NCI-H345 (cell line): ENCODE measurements at places on chromosomes 3 and 15.

DNA sequence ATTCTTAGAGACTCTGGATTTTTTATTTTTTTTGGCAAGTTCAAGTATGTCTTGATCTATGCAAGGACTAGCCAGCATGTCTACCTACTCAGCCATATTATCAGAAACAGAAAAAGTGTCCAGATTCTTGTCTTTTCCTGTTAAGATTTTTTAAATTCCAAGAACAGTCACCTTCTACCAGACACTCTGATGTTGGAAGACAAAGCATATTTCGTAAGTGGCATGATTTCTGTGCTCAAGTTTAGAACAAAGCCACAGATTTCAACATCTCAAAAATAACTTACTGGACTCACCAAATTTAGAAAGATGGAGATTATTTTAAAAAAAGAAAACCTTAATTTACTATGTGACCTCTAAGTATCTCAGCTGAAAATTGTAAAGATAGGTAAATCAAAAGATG is 61.9 kb downstream of the GOLGA6L7 start:
- no peak for DNase-seq

GRCh38 chr3:127383656-127384179 is 95.9 kb upstream of the PRR20G start:
- no peak for DNase-seq

DNA sequence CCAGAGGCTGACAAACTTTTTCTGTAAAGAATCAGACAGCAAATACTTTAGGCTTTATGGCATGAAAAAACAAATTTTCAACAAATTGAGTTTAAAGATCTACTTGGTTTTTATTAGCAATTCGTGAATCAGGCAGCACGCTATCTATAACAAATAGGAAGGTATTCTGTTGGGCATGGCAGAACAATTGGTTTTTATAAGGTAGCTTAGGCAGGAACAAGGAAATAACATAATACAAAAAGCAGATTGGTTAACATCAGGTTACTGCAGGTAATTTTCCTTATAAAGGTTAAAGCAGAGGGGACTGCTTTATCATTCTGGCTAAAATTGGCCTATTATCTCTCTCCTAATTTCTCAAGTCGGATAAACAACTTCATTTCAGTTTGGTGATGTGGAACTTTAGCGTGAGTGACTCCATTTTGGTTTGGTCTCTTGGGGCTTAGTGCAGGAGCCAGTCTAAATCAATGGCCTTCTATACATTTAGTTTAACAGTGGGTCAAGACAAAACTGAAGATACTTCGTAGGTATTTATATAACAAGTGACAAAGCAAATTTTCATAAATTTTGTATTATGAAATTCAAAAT is 26.8 kb downstream of the ZBTB38 start:
- no peak for DNase-seq

- DNase-seq: no peak
Measured at GRCh38 chr3:13113346-13114330, 40.4 kb upstream of the IQSEC1 start.

- DNase-seq: no peak
Measured at GRCh38 chr15:101554115-101554915, 64.8 kb upstream of the PCSK6 start.

GRCh38 chr3:65576228-65576627 is 462.5 kb downstream of the MAGI1 start:
- no peak for DNase-seq
